ENCODE measurements at places on chromosomes 1 and 21.
A peak's percentile ranks its signal among the peaks of the same experiment; 100 is the strongest.

GRCh38 chr1:104760017-104760416, 1010.3 kb downstream of the AMY1C start:
- no peak for DNase-seq

GRCh38 chr1:36284061-36284460, 22.1 kb upstream of the SH3D21 start:
- no peak for DNase-seq

GRCh38 chr1:117621316-117621715, 15.5 kb downstream of the TENT5C start:
- DNase-seq, result no peak

DNA sequence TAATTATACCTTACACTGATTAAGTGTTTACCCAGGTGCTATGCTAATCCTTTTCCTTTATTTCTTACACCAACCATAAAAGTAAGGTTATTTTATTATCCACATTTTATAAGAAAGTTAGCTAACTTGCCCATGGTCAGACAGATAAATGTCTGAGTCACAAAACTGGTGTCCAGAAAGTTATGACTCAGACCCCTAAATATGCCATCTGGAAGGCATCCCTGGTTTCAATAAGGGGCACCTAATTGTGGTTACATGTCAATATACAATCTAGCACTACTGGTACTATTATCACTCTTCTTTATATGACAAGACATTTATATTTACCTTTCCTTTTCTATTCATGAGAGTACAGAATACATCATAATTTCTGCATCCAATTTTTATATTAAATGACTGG, 496.5 kb upstream of the ADGRL2 start:
- DNase-seq, result no peak

DNA sequence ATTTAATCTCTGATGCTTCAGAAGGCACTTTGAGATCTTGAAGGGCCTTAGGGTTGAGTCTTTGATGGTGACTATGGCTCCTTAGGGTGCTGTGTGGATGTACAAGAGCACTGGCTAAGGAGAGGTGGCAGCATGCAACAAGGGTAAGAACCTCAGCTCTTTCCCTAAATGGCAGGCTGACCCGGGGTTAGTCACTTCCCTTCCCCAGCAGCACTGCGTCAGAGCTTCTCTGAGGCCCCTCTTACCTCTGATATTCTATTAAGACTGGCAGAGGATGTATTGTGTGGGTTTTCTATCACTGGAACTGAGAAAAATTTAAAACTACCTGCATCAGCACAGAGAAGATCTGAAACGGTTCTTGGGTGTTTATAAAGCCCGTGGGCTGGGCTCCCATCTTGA, 11.8 kb downstream of the C1orf116 start:
- no peak for DNase-seq

DNA sequence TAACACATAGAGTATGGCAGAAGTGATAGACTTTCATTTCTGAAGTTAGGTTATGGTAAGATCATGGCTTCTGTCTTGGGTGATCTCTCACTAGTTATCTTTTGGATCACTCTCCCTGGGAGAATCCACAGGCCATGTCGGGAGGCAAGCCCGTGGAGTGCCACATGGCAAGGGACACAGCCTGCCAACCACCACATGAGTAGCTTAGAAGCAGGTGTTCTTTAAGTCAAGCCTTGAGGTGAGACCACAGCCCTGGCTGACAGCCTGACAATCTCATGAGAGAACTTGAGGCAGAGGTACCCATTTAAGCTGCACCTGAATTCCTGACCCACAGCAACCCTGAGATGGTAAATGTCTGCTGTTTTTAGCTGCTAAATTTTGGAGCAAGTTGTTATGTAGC, 130.4 kb downstream of the KCNN3 start:
- DNase-seq, result no peak

GRCh38 chr1:157359314-157360022, 192.8 kb downstream of the FCRL5 start:
- peak; percentile 92 for DNase-seq

- DNase-seq, result no peak
Observed at GRCh38 chr1:25473653-25474225, 43.0 kb downstream of the MACO1 start.

- DNase-seq, result no peak
Observed at GRCh38 chr1:20373286-20373685, 82.6 kb downstream of the VWA5B1 start.

GRCh38 chr1:119227456-119227855, 87.0 kb upstream of the WARS2 start:
- DNase-seq, result no peak

- no peak for DNase-seq
Observed at GRCh38 chr21:42696501-42697040, 43.1 kb downstream of the PDE9A start.

DNA sequence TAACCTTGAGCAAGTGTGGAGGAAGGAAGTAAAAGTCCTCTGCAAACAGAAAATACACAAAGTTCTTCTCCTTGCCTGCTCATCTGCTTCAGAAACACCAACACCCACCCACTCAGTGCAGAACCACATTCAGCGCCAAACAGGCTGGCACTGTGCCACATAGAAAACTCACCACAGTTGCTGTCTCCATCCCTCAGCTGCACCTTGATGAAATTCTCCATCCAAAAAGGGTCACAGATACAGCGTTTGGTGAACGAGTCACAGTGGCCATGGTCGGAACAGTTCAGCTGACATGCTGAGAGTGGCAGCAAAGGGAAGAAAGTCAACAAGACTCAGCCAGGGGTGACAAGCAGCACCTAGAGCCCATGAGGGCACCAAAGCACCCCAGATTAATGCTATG, 114.5 kb downstream of the KIAA0319L start:
- no peak for DNase-seq

GRCh38 chr1:51519865-51520699, 1.0 kb upstream of the EPS15 start:
- DNase-seq, result no peak

DNA sequence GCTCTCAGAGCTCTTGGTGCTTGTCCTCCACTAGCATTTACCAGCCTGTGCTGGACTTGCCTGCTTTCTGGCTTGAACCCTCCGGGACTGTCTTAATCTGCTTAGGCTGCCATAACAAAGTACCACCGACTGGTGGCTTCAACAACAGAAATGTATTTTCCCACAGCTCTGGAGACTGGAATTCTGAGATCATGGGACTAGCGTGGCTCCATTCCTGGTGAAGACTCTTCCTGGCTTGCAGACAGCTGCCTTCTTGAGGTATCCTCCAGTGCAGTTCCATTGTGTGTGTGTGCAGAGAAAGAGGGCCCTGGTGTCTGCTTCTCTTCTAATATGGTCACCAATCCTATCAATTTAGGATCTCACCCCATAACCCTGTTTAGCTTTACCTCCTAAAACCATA, 22.0 kb upstream of the RCAN1 start:
- no peak for DNase-seq

- peak; percentile 19 for DNase-seq
Observed at GRCh38 chr1:237677979-237678378, 212.7 kb downstream of the ZP4 start.

- no peak for DNase-seq
Observed at GRCh38 chr1:83508485-83509151, 490.3 kb downstream of the TTLL7 start.

GRCh38 chr21:26124896-26125295, 45.7 kb downstream of the APP start:
- DNase-seq, result no peak

- no peak for DNase-seq
Observed at GRCh38 chr1:157105988-157106812, 6.6 kb upstream of the ETV3L start.

DNA sequence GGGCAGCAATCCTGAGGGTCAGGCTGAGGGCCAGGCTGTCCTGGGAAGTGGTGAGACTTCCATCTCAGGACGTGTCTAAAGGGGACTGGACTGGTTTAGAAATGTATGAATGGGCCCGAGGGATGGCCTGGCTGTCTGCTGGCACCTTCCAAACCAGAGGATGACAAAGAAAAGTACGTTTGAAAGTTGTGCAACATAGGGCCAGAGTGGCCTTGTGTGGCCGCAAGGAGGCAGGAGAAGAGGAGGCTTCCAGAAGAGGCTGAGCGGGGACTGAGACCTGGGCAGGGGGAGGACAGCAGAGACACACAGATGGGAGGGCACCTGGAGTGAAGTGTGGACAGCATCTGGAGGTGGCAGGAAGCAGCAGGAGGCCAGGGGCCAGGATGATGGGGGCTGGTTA, 2.6 kb upstream of the SYTL1 start:
- DNase-seq, result no peak

GRCh38 chr1:202809597-202810159, 1.1 kb upstream of the PCAT6 start:
- no peak for DNase-seq

DNA sequence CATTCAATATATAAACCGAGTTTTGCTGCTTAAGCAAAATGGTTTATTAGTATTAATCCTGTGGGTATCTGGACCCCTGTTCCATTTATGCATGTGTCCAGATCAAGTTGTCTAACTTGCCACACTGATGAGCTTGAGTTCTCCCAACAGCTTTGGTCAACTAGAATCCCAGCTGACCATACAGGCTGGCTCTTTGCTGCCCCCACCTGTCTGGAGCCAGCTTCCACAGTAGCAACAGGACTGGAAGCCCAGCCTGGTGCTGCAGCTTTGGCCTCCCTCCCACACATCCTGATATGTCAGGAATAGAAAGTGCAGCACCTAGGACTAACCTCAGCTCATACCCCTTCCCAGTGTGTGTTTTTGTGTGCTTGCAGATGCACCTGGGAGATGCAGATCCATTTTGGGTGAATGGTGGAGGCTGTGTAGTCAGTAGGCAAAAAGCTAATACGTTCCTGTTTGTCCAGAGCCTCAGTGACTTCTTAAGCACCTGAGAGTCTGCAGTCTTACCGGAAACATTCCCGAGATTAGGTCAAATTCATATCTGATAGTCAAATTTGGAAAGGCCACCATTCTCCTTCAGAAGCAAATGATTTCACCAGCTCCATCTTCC, 40.9 kb upstream of the BEND5 start:
- peak; percentile 69 for DNase-seq
